ENCODE measurements at places on chromosomes 6 and 20. TPM values are rescaled to one million over a fixed set of nuclear protein-coding genes. Genes with fewer than 3 reads are reported as not detected.

RIPOR2 gene
- total RNA-seq, result 0.68 TPM

TAF4 gene
- 6.6 TPM for total RNA-seq

TOX2 gene
- 24.7 TPM for total RNA-seq

TIAM2 gene
- 10.7 TPM for total RNA-seq

PPDPF gene
- 140 TPM for total RNA-seq

SH3BGRL2 gene
- 0.59 TPM for total RNA-seq

CTNNBL1 gene
- total RNA-seq, result 57.9 TPM

SLC17A3 gene
- total RNA-seq, result not detected

LTB gene
- total RNA-seq, result not detected

SLC25A27 gene
- 1.8 TPM for total RNA-seq

NRSN2 gene
- 111 TPM for total RNA-seq

LRRN4 gene
- not detected for total RNA-seq

KAT14 gene
- total RNA-seq, result 12.6 TPM

NSFL1C gene
- total RNA-seq, result 35.2 TPM

PMEPA1 gene
- total RNA-seq, result 28.8 TPM

BPIFB4 gene
- total RNA-seq, result not detected

PNPLA1 gene
- total RNA-seq, result not detected

DEFB132 gene
- total RNA-seq, result not detected

ARFGEF3 gene
- 0.20 TPM for total RNA-seq

NKX2-4 gene
- total RNA-seq, result not detected

TP53TG5 gene
- not detected for total RNA-seq

ULBP1 gene
- 0.20 TPM for total RNA-seq

CDSN gene
- total RNA-seq, result not detected

KLC4 gene
- 9.4 TPM for total RNA-seq

SMLR1 gene
- not detected for total RNA-seq

C20orf144 gene
- total RNA-seq, result 0.24 TPM

CRISP2 gene
- not detected for total RNA-seq

EYS gene
- not detected for total RNA-seq
